ENCODE measurements at places on chromosomes 5 and 9.

- DNase-seq, result peak; percentile 74
- H3K4me3 ChIP-seq, result no peak overlapping the region
- no peaks in the 10 kb centered on the region for H3K36me3 ChIP-seq
- H3K4me1 ChIP-seq, result peaks cover 1% of the 10 kb centered on the region
These were observed 37.0 kb downstream of the MAMDC2 start for GRCh38 chr9:70080481-70081119.

DNA sequence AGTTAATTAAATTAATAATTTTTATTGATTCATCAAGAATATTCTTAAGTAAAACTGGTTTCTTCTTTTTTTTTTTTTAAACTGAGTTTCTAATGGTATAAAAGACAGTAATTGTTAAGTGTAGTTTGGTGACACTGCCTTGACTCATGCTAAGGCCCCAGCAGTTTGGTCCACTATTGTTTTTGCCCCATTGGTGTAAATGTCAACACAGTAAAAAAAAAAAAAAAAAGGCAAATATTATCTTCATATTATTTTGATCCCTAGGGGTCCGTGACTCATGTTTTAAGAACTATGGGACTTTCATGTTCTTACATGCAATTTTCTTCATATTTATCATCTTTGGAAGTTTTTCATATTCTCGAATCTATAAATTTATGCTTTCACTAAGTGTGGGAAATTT is 29.2 kb upstream of the JAK2 start:
- peak; percentile 28 for DNase-seq
- no peak overlapping the region for H3K27ac ChIP-seq
- no peaks in the 10 kb centered on the region for H3K36me3 ChIP-seq
- H3K4me1 ChIP-seq, result no peaks in the 10 kb centered on the region
- H3K4me3 ChIP-seq, result no peak overlapping the region

- peaks cover 5% of the 10 kb centered on the region for H3K4me1 ChIP-seq
- H3K4me3 ChIP-seq, result no peak overlapping the region
- DNase-seq, result peak; percentile 96
- no peaks in the 10 kb centered on the region for H3K36me3 ChIP-seq
- H3K27me3 ChIP-seq, result no peaks in the 10 kb centered on the region
These were observed 55.9 kb downstream of the UGCG start for GRCh38 chr9:111952559-111952958.

- peaks cover 4% of the 10 kb centered on the region for H3K4me1 ChIP-seq
- peaks cover 8% of the 10 kb centered on the region for H3K36me3 ChIP-seq
- peak; percentile 4 for DNase-seq
- no peaks in the 10 kb centered on the region for H3K27me3 ChIP-seq
- H3K27ac ChIP-seq, result peak overlapping the region; percentile 91
These were observed 599 bp downstream of the KIAA1191 start for GRCh38 chr5:176360894-176361436.

- no peaks in the 10 kb centered on the region for H3K27me3 ChIP-seq
- DNase-seq, result no peak
- H3K4me3 ChIP-seq, result no peak overlapping the region
- no peaks in the 10 kb centered on the region for H3K4me1 ChIP-seq
- no peaks in the 10 kb centered on the region for H3K36me3 ChIP-seq
These were observed 868.1 kb upstream of the CDH9 start for GRCh38 chr5:27906481-27906880.

All from IMR-90 (cell line).